Right forelimb (tissue), 1 donor: ENCODE measurements at places on chromosomes 16 and 17.
A peak's percentile ranks its signal among the peaks of the same experiment; 100 is the strongest.

DNA sequence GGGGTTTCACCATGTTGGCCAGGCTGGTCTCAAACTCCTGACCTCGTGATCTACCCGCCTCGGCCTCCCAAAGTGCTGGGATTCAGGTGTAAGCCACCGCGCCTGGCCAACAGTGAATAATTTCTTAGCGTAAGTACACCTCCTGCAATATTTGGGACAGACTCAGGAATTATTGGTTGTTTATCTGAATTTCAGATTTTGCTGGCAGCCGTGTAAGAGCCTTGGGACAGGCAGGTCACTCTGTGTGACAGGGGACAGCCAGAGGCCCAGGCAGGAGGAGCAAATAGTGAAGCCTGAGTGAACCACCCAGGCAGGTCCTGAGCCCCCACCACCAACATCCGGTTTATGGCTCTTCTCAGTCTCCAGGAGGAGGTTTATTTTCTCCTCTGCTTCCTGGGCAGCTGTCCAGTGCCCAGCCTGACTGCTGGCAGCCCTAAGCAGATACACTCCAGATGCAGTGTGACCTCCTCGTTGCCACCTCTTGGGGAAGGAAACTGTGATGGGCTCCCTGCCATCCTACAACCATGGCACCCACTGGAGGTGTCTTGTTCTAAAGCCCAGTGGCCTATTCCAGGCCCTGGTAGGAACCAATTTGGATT, 26.2 kb upstream of the ADORA2B start:
- no peak for DNase-seq

- DNase-seq = no peak
Observed at GRCh38 chr16:3601614-3602319, 9.6 kb downstream of the SLX4 start.

DNA sequence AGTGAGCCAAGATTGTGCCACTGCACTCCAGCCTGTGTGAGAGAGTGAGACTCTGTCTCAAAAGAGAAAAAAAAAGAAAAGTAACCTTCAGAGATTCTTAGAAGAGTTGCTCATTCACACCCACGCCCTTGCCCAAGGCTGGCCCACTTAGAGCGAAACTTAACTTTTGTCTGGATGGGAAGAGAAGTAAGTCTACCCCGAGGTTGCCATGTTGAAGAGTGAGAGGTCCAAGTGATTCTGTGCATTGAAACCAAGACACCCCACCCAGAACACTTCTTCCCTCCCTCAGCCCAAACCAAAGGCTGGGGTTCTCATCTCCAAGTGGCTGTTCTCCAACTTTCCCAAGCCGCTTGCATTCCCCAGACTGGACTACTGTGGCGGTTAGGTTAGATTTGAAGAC, 2.4 kb upstream of the CISD3 start:
- no peak for DNase-seq

- no peak for DNase-seq
Observed at GRCh38 chr17:29038085-29038795, 4.7 kb upstream of the PIPOX start.

DNA sequence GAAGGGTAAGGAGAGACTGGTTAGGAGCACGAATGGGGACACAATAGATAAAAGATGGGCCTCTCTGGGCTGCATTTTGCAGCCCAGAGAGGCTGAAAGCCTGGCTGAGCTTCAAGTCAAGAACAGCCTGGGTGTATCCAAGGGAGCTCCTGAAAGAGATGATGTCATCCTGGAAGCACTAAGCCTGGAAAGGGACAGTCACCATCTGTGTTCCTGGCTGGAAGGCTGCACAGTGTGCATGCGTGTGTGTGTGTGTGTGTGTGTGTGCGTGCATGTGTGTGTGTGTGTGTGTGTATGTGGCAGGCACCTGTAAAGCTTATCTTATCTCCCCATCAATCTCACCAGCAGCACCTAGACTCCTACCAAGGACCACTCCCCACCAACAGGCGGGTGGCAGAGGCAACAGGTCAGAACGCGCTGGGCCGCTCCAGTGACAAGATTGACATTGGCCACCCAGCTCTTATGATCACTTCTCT, 44.1 kb downstream of the COG7 start:
- peak; percentile 67 for DNase-seq

GRCh38 chr16:57277586-57277985, 6.9 kb downstream of the PLLP start:
- no peak for DNase-seq

GRCh38 chr17:78655251-78655940, 78.2 kb upstream of the DNAH17 start:
- no peak for DNase-seq

DNA sequence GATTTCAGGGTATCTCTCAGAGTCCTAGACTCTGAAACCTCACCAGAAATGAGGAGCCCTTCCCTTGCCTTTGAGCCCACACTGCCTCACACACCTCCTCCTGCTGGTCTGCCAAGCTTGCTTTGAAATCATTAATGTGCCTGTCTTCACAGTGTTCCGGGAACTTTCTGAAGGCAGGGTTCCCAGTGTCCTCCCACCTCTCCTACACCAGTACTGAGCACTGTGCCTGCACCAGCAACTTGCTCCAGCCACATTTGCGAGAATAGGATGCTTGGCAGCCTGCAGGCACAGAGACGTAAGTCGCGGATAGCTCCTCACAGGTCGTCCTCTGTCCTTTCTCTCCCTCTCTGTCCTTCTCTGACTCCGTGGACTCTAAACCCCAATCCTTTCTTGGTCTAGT, 408.4 kb upstream of the EEF2KMT start:
- DNase-seq = no peak

- no peak for DNase-seq
Observed at GRCh38 chr17:1519678-1520077, 3.3 kb upstream of the INPP5K start.

GRCh38 chr17:9821921-9822320, at the start of gene GSG1L2:
TSS of gene GSG1L2 (minus strand) at chr17:9822079. CDS start at chr17:9822071, 8 bp downstream.
- DNase-seq = no peak

DNA sequence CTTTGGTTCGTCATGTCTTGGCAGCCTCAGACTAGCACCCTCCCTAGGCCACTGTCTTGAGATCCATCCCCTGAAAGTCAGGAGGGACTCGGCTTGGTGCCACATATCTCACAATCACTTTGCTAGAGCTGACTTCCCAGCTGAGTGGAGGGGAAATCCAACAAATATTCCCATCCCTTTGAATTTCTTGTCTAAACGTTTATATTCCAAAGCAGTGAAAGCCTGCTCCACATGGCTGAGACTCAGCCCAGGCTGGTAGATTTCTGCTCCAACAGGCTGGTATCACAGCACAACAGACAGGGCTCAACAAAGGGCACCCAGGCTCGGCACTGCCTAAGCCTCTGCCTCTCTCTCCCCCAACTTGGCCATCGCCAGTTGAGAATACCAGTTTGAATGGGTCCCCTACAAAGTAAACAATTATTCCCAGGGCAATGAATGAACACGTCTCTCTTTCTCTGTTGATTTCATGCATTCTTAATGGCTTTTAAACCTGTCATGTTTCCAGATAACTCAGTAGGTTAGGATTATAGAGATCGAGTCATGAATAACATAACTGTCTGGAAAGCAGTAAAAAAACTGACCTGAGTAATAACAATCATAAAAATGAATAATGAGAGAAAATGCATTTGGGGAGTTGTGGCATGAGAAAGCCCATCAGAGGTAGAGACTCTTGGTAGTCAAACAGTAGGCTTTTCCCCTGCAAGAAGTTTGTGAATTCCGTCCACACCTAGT, 1.0 kb downstream of the KRT13 start:
- DNase-seq = no peak

DNA sequence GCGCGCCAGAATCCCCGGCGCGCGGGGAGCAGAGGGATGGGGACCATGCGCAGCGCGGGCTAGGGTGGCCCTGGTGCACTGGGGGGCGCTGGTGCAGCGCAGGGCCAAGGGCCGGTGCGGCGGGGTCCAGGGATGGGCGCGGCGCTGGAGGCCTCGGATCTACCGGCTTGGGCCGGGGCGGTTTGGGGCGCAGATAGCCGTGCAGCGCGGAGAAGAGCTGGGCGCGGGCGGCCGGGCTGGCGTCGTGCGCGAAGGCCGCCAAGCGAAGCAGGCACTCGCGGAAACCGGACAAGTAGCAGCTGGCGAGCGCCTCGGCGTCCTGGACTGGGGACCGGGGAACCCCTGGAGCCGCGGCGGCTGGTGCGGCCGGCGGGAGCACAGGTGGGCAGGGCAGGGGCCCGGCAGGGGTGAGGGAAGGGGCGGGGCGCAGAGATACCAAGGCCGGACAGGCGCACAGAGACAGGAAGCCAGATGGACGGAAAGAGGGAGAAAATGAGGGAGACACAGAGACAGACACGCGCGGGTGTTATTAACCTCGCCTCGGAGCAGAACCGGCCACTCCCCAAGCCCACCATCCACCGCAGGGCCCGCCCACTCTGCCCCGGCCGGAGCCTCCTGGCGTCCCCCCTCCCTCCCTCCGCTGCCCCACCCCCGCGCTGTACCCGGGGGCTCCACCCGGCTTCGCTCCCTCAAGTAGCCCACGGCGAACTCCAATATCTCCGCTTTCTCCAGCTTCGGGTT, 2.1 kb downstream of the HES7 start:
- peak; percentile 74 for DNase-seq

DNA sequence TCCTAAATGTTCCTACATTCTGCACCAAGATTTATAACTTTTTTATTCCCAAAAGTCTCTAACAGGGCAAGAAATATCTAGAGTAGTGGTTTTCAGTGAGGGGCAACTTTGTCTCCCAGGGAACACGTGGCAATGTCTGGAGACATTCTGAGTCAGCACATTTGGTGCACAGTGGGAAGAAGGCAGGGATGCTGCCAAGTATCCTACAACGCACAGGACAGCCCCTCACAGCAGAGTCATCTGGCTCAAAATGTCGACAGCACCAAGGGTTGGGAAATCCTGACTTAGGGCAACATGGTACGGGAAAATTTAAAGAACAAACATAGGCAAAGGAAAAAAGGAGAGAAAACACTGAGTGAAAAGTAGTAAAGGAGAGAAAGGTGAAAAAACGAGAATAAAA, 61.8 kb downstream of the SMG6 start:
- no peak for DNase-seq

DNA sequence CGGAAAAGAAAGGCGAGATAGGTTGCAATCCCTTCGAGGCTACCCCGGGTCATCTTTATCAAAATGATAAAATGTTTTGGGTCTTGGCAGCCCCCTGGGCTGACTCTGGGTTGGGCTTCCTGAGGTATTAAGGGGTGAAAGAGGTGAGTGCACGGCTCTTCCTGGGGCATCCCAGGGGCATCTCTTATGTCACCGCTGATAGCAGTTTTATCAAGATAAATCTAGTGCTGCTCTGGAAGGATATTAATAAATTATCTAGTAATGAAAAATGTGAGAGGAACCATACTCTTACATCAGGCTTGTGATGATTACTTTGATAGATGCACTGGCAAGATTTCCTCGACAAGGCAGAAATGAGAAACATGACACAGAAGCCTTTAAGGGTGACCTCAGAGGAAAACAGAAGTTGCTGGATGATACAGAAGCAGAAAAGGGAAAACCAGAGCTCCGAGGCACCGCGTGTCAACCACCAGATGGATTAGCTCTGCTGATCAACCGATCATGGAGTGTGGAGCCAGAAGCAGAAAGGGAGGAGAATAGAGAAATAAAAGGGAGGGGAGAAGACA, 491.3 kb downstream of the TMEM114 start:
- DNase-seq = no peak

DNA sequence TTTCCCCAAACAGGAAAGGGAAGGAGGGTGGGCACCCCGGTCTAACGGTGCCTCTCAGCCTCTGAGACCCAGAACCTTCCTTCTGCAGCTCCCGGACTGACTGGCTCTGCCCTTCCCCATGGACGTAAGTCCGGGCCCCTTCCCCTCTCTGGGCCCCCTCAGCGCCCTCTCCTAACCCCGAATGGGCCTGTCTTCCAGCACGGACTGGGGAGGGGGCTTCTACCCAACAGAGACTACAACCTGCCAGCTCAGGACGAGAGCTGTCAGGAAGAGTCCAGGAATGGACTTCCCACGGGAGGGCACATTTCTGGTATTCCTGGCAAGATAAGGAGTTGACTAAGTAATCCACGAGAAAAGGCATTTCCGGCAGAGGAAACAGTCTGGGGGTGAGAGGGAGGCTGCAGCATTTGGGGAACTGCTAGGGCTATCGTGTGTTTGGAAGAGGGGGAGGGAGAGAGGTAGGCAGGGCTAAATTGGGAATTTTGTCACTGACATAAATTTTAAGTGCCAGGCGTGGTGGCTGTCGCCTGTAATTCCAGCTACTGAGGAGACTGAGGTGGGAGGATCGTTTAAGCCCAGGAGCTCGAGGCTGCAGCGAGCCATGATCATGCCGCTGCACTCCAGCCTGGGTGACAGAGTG, 12.1 kb upstream of the ALDOA start:
- DNase-seq = no peak

DNA sequence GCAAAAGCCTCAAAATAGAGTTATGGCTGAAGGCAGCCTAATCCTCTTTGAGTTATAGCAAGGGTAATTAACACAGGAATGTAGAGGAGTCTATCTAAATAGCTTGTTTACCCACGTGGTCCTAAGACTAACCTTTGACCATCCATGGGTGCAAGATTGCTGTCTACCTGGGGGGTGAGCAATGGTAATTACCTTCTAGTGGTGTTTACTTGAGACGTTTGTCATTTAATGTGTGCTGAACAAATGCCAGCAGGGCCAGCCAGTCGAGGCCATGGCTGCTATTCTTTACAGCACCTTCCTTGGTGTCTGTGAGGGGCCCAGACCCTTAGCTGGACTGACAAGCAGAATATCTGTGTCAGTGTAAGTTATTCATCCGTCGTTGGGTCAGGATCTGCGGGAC, 13.9 kb upstream of the PRPSAP1 start:
- no peak for DNase-seq

DNA sequence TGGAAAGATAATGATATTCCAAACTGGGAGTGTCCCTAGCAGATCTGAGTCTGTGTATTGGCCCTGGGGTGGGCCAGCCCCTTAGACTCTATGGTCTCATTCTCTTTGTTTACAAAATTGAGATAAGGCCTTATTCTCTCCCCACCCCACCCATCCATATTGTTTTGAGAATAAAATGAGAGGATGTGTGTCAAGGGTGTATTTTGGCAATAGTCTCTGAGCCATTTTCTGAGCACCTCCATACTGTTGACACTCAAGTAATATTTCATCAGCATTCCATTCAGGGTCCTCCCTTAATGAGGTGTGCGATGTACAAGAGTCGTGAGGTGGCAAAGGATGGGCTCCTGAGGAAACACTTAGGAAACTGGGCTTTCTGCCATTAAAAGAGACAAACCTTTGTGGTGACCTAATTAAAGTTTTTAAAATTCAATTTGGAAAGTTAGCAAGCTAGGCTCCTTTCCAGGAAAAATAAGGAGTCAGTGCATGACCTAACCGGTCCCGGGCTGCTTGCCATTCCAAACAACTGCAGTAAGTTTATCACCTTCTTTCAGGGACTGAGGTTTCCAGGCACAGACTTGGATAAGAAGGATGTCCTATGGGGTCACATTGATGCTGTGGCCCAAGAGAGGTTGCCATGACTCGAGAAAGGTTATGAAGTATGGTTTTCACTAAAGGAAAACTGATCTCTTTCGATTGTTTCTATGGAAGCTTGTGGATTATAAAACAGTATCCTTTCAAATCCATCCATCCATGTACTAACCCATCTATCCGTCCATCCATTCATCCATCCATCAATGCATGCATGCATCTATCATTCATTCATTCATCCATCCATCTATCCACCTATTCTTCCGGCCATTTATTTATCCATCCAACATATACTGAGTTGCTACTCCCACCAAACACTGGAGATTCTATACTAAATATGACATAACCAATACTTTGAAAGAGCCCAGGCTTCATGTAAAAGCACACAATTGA, 443.3 kb downstream of the UTP18 start:
- peak; percentile 62 for DNase-seq

GRCh38 chr17:69528035-69528434, 113.5 kb downstream of the MAP2K6 start:
- no peak for DNase-seq

- no peak for DNase-seq
Observed at GRCh38 chr16:84514874-84515835, 10.7 kb upstream of the MEAK7 start.

- no peak for DNase-seq
Observed at GRCh38 chr17:9907131-9907530, 2.1 kb upstream of the RCVRN start.
